Glutamatergic neuron (in vitro differentiated cells): ENCODE measurements at places on chromosomes 6 and 20.

- no peak for DNase-seq
- H3K36me3 ChIP-seq, result no peaks in the 10 kb centered on the region
- no peaks in the 10 kb centered on the region for H3K27me3 ChIP-seq
- H3K4me3 ChIP-seq, result no peak overlapping the region
- no peak overlapping the region for H3K27ac ChIP-seq
Observed at GRCh38 chr20:41272339-41272738, 45.2 kb downstream of the ZHX3 start.

DNA sequence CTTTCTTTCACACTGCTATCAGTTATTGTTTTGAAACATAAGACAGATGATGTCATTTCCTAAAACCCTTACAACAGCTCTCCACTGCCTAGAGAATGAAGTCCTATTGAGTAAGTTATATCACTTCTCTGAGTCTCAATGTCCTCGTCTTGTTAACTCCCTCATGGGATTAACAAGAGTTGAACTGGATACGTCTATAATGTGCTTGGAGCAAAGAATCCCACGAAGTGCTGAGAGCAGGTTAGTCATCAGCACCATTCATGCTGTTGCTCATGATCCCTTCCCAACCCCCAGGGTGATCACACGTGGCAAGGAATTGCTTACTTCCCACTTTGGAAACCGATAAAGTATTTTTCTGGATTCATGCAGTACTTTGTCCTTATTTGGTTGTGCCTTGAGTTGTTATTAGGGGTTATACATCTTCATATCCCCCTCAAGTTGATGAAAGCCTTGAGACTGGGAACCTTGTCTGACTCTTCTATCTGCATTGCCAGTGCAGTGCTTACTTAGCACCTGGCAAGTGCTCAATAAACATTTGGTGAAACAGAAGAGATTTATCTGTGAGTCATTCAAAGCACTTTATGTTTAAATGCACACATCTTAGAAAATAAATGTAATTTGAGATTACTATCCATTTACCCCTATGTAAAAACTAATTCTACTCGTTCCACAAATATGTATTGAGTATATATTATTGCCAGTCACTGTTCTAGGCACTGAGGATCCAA lies 487.5 kb downstream of the EPM2A start:
- no peak overlapping the region for H3K4me3 ChIP-seq
- H3K27me3 ChIP-seq, result no peaks in the 10 kb centered on the region
- DNase-seq, result no peak
- H3K4me1 ChIP-seq, result no peaks in the 10 kb centered on the region
- no peak overlapping the region for H3K27ac ChIP-seq

DNA sequence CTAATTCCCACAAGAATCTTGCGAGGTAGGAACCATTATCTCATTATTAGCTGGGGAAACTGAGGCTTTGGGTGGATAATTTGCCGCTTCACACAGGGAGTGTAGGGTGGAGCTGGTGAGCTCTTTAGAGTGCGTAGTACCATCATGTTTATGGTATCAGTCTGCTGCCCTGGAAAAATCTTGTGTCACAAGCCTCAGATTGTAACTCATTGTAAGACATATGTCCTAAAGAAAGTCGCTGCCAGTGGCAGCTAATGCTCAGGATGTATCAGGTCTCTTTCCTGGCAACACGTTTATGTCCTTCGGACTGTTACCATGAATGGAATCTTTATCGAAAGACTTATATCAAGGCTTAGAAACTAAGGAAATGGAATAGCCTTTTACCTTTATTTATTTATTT lies 1.9 kb downstream of the ZFAND3 start:
- peak overlapping the region; percentile 11 for H3K27ac ChIP-seq
- peaks cover 43% of the 10 kb centered on the region for H3K4me1 ChIP-seq
- no peak for DNase-seq

GRCh38 chr20:18465536-18466200 lies 1.2 kb downstream of the DZANK1 start:
- peak overlapping the region; percentile 95 for H3K4me3 ChIP-seq
- peaks cover 5% of the 10 kb centered on the region for H3K4me1 ChIP-seq
- DNase-seq, result no peak
- H3K36me3 ChIP-seq, result no peaks in the 10 kb centered on the region

DNA sequence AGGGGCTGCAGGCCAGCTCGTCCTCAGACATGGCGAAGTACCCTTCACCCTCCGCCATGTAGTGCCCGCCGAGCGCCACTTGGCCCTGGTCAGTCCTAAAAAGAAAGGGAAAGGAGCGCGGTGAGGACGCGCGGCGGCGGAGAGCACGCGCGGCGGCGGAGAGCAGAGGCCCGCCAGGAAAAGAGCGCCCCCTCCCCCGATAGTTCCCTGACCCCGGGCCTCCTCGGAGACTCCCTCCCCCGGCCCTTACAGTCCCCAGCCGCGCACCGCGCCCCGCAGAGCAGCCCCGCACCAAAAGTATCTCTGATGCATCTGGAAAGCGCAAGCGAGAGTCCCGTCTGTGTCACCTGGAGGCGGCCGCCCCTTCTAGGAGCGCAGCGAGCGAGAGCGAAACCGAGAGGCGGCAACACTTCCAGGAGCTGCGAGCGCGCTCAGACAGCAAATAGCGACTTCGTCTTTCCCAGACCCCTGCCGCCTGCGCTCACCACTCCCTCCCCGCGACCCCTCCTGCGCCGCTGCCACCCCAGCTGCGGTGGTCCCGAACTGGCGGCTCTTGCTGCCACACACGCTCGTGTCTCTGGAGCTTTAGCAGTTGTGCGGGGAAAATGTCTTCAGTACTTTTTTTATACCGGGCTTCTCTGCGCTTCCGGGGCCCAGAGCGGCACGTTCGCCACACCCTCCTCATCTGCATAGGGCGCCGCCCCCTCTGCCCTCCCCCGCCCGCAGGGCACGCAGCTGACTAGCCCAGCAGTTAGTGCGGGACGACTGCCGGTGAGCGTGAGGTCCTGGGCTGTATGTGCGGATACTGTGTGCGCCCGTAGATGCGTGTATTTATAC lies at the start of gene TENT5A:
Gene TENT5A (minus strand): TSS at position 598 of the 837 bp plus-strand sequence. CDS start 540 bp downstream, at position 58.
- H3K4me1 ChIP-seq, result peaks cover 5% of the 10 kb centered on the region
- peaks cover 4% of the 10 kb centered on the region for H3K27me3 ChIP-seq
- H3K27ac ChIP-seq, result no peak within 1 kb of the TSS

- no peaks in the 10 kb centered on the region for H3K4me1 ChIP-seq
- H3K27ac ChIP-seq, result no peak overlapping the region
- DNase-seq, result no peak
- H3K27me3 ChIP-seq, result no peaks in the 10 kb centered on the region
- H3K4me3 ChIP-seq, result no peak overlapping the region
Observed at GRCh38 chr6:160201061-160201460, 57.6 kb downstream of the SLC22A2 start.

DNA sequence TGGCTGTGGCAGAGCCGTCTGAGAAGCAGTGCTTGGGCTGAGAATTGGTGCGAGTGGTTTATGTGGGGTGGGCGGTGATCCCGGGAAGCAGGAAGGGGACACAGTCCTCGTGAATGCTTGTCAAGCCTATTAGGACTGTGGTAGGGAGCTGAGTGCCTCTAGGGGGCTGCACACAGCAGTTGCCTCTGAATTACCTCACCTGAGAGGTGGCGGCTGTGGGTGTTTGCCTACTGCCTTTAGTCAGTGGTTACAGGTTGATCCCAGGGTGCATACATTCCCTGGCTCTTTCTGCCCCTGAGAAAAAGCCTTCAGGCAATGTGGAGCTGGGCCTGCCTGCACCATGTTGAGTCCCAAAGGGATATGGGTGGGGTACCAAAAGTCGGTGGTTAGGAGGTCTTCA lies 5.2 kb downstream of the AP5S1 start:
- H3K27ac ChIP-seq, result no peak overlapping the region
- H3K4me1 ChIP-seq, result peaks cover 2% of the 10 kb centered on the region
- H3K36me3 ChIP-seq, result no peaks in the 10 kb centered on the region
- peaks cover 11% of the 10 kb centered on the region for H3K27me3 ChIP-seq
- DNase-seq, result no peak
- no peak overlapping the region for H3K4me3 ChIP-seq

DNA sequence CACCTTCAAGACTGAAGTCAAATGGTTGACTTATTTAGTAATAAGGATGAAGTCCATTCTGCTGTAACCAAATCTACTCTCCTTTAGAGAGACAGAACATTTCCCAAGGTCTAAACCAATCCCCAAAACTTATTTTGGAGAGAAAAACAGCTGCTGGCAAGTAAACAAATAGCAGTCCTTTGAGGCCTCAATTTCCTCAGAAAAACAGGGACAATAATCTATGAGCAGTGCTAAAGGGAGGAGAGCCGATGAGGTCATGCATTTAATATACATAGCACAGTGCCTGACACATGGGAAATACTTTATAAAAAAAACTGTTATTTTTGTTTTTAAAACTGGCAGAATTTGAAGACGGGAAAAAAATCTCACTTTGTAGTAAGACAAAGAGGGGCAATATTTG lies 526.0 kb downstream of the EPM2A start:
- H3K36me3 ChIP-seq, result no peaks in the 10 kb centered on the region
- H3K27me3 ChIP-seq, result peaks cover 2% of the 10 kb centered on the region
- DNase-seq, result no peak
- H3K27ac ChIP-seq, result no peak overlapping the region
- no peak overlapping the region for H3K4me3 ChIP-seq

DNA sequence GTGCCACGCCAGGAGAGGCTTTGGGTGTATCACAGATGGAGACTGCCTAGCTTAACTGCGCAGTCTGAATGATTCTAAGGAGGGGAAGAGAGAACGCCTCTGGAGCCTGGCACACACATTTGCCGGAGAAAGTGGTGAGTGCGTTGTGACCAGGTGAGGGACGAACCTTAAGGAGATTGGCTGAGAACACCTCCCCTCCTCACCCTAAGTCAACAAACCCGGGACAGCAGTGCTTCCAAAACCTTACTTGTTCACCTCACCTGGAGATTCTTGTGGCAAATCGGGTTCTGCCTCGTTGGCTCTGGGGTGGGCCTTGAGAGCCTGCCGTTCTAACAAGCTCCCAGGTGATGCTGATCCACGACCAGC lies 9.4 kb downstream of the SYNJ2 start:
- H3K36me3 ChIP-seq, result no peaks in the 10 kb centered on the region
- peaks cover 7% of the 10 kb centered on the region for H3K27me3 ChIP-seq
- peaks cover 26% of the 10 kb centered on the region for H3K4me1 ChIP-seq
- H3K27ac ChIP-seq, result no peak overlapping the region
- no peak overlapping the region for H3K4me3 ChIP-seq

GRCh38 chr6:71544028-71544427 lies 255.4 kb downstream of the OGFRL1 start:
- no peak for DNase-seq
- H3K4me1 ChIP-seq, result no peaks in the 10 kb centered on the region
- no peak overlapping the region for H3K4me3 ChIP-seq
- no peaks in the 10 kb centered on the region for H3K36me3 ChIP-seq

- DNase-seq, result no peak
- H3K4me1 ChIP-seq, result peaks cover 3% of the 10 kb centered on the region
- H3K36me3 ChIP-seq, result no peaks in the 10 kb centered on the region
- no peak overlapping the region for H3K4me3 ChIP-seq
- peaks cover 3% of the 10 kb centered on the region for H3K27me3 ChIP-seq
Observed at GRCh38 chr6:169490830-169491229, 211.0 kb downstream of the WDR27 start.

DNA sequence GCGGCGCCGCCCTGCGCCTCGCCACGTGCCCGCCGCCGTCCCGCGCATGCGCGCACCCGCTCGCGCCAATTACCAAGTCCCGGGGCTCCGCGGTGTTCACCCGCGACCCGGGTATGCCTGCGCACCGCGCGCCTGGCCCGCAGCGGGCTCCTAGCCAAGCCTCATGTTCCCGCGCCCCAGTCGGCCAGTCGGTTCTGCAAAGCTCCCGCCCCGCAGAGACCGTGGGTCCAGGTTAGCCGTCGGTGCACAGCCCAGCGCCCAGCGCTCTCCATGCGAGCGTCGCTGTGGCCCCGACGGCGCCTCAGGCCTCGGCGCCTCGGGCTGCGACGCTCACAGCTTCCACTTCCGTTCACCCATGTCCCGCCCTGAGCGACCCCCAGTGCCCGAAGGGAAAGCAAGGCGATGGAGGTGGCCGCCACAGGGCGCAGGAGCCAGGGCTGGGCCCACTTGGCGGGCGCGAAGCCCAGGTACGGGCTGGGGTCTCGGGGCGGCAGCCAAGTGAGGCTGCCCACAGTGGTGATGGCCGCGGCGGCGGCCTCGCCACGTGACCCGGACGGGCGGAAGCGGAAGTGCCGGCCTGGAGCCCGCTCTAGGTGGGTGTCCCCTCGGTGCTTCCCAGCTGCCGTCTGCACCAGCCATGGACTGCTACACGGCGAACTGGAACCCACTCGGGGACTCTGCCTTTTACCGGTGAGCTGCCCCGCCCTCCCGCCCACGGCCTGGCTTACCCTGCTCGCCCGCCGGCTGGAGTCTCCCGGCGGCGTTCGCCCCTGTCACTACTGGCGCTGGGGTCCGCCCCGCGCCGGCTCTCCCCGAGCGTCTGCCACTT lies at the start of the genes PCED1A and VPS16:
Gene PCED1A (minus strand): TSS at position 518 of the 829 bp plus-strand sequence. CDS start 743 bp downstream, outside the sequence.
Gene VPS16 (plus strand): TSS at position 608 of the 829 bp plus-strand sequence. CDS start 30 bp downstream, at position 638.
- peaks cover 6% of the 10 kb centered on the region for H3K27me3 ChIP-seq
- H3K27ac ChIP-seq, result peak within 1 kb of the TSS; percentile 48
- peak within 1 kb of the TSS; percentile 93 for H3K4me3 ChIP-seq
- peaks cover 4% of the 10 kb centered on the region for H3K4me1 ChIP-seq
- peak; percentile 90 for DNase-seq
- peaks cover 7% of the 10 kb centered on the region for H3K36me3 ChIP-seq

GRCh38 chr6:170505306-170505705 lies 47.8 kb downstream of the PSMB1 start:
- no peak overlapping the region for H3K4me3 ChIP-seq
- H3K36me3 ChIP-seq, result peaks cover 24% of the 10 kb centered on the region
- peaks cover 16% of the 10 kb centered on the region for H3K27me3 ChIP-seq
- no peak for DNase-seq
- H3K27ac ChIP-seq, result no peak overlapping the region

GRCh38 chr6:89583559-89583958 lies 55.0 kb downstream of the LYRM2 start:
- H3K4me3 ChIP-seq, result peak overlapping the region; percentile 46
- H3K4me1 ChIP-seq, result peaks cover 33% of the 10 kb centered on the region
- H3K27ac ChIP-seq, result peak overlapping the region; percentile 72
- H3K27me3 ChIP-seq, result peaks cover 4% of the 10 kb centered on the region

DNA sequence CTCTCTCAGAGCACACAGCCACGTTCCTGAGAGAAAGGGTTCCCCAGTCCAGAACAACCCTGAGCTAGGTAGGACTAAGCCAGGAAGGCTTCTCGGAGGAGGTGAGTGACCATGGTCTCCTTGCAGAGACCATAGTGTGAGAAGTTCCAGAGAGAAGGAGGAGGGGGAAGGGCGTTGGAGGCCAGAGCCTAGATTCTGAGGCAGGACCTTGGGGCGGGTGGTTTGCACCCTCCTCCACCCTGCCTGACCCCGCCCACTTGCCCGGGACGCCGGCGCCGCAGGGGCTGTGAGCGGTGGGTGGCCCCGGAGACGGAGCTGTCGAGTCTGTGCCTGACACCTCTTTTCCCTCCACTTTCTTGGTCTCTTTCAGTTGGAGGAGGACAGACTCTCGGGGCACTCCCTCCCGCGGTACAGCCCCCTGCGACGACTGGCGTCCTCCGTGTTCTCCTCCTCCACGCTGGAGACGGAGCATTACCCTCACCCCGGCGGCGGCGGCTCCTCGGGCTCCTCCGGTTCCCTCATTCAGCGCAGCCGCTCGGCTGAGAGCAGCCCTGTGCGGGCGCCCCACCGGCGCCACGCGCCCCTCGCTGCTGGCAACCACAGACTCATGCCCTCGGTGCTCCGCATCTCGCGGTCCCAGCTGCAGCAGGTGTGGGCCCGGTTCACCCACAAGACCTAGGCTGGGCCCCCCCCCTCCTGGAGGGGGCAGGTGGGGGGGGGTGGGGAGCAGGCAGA lies 26.2 kb downstream of the TTBK1 start:
- no peaks in the 10 kb centered on the region for H3K36me3 ChIP-seq
- H3K4me3 ChIP-seq, result no peak overlapping the region
- peaks cover 22% of the 10 kb centered on the region for H3K27me3 ChIP-seq
